Activated B cell treated with CpG ODN at 0.5 μM for 24 hours (primary cell): ENCODE measurements at places on chromosomes 7 and 10. TPM values are rescaled to one million over a fixed set of nuclear protein-coding genes. Genes with fewer than 3 reads are reported as not detected.
A peak's percentile ranks its signal among the peaks of the same experiment; 100 is the strongest.

DNA sequence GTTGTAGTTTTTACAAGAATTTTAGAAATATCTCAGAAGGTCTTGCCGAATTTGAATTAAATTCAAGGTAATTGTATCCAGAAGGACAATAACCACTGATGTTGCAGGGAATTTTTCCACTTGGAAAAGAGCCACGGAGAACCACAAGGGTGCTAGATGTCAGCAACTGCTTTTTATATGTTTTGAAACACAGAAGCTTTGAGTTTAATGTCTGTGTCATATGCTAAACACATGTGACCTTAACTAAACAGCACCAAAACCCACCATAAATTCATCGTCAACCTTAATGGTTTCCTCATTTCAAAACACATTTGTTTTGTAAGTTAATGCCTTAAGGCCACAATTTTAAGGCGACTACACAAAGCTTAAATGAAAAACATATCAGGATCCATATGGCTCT is 106.9 kb downstream of the COL28A1 start:
- no peak overlapping the region for H3K4me3 ChIP-seq
- DNase-seq: no peak

GRCh38 chr7:77626586-77627308 is 69.5 kb upstream of the RSBN1L start:
- no peak overlapping the region for H3K4me3 ChIP-seq
- H3K4me1 ChIP-seq: no peaks in the 10 kb centered on the region
- H3K27me3 ChIP-seq: no peaks in the 10 kb centered on the region
- DNase-seq: no peak
- no peak overlapping the region for H3K27ac ChIP-seq

GRCh38 chr10:92868036-92868435 is 19.7 kb downstream of the EXOC6 start:
- H3K27ac ChIP-seq: no peak overlapping the region
- no peak for DNase-seq
- no peaks in the 10 kb centered on the region for H3K27me3 ChIP-seq
- H3K4me1 ChIP-seq: peaks cover 24% of the 10 kb centered on the region
- H3K4me3 ChIP-seq: no peak overlapping the region

DNA sequence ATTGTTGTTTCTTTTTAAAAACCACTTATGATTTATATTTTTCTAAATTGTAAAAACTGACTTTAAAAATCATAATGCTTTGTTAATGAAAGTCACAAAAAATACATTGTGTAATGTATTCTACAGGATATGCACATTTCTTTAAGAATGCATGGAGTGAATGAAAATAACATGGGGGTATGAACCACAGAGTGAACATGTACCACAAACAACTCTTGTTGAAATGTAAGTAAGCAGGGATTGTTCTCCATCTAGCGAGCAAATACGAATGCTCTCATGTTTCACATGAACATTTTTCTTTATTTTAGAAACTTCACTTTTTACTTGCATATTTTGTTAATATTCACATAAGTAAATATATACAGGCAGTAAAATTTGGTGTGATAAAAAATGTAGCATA is 35.6 kb upstream of the LAMB4 start:
- no peaks in the 10 kb centered on the region for H3K36me3 ChIP-seq
- no peak for DNase-seq
- H3K27me3 ChIP-seq: peaks cover 6% of the 10 kb centered on the region
- H3K4me3 ChIP-seq: no peak overlapping the region

DNA sequence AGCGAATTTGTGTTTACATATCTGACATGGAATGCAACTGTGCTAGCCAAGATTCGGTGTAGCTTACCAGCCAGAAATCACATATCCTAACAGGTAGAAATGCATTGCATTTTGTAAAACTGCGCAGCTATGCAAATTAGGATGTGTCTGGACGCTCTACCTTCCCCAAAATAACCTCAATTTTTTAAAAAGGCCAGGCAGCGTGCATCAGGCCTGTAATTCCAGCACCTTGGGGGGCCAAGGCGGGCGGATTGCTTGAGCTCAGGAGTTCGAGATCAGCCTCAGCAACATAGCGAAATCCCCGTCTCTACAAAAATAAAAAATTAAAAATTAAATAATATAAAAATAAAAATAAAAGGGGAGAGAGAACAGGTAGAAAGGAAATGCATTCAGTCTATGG is 305.0 kb downstream of the TYW1 start:
- peaks cover 23% of the 10 kb centered on the region for H3K36me3 ChIP-seq
- peaks cover 31% of the 10 kb centered on the region for H3K4me1 ChIP-seq
- H3K27me3 ChIP-seq: no peaks in the 10 kb centered on the region
- H3K27ac ChIP-seq: peak overlapping the region; percentile 94
- H3K4me3 ChIP-seq: peak overlapping the region; percentile 93

DNA sequence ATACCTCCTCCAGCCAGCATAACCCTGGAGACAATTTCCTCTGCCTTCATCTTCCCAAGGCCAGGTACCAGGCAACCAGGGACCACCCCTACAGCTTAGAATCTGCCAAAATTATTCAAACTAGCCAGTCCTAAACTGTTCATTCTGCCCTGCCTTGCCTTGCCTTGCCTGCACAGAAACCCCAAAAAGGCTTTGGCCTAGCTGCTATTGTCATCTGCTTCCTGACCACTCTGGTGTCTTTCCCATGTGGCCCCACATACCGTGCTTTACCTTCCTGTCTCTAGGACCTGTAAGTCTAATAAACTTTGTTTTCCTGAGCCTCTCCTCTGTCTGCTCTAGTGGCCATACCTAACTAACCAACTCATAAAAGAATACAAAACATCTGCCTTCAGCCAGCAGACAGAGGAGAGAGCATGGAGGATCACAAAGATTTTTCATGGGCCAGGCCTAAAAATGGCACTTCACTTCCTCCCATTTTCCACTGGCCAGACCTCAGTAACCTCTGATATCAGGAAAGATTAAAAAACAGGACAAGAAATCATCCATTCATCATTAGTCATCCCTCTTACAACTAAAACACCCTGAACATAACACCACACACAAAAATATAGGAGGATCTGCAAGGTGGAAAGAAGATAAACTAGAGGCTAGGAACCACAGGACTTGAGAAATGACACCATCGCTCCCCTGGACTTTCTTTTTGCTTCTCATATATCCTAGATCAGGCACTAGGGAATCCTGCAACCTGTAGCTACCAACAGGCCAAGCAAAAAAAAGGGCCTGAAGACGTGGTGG is 51.5 kb downstream of the IMMP2L start:
- no peak overlapping the region for H3K27ac ChIP-seq
- H3K4me1 ChIP-seq: peaks cover 6% of the 10 kb centered on the region
- peaks cover 2% of the 10 kb centered on the region for H3K36me3 ChIP-seq

SFTPA1 gene
- total RNA-seq: not detected in 2 replicates

DNA sequence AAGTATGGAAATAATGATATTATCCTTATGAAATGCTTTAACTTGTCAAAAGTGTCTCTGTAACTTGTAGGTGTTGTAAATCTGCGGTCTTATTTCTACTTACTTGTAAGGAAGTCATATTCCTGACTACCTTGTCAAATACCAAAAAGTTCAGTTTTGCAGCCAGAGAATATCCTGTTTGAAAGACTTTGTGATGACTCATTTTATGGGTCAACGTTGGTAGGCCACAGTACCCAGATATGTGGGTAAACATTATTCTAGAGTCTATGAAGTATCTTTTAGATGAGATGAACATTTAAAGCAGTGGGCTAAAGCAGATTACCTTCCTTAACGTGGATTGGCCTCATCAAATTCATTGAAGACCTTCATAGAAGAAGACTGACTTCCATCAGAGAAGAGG is 195.3 kb downstream of the PPP1R9A start:
- H3K4me3 ChIP-seq: no peak overlapping the region
- H3K36me3 ChIP-seq: no peaks in the 10 kb centered on the region
- H3K4me1 ChIP-seq: no peaks in the 10 kb centered on the region
- H3K27me3 ChIP-seq: no peaks in the 10 kb centered on the region
- DNase-seq: no peak

- no peaks in the 10 kb centered on the region for H3K4me1 ChIP-seq
- H3K27me3 ChIP-seq: peaks cover 14% of the 10 kb centered on the region
- no peak overlapping the region for H3K4me3 ChIP-seq
- DNase-seq: no peak
- H3K36me3 ChIP-seq: no peaks in the 10 kb centered on the region
Measured at GRCh38 chr10:120732067-120732466, 119.1 kb upstream of the WDR11 start.

GRCh38 chr10:68196701-68197100 is 35.2 kb downstream of the ATOH7 start:
- DNase-seq: no peak
- H3K27me3 ChIP-seq: peaks cover 32% of the 10 kb centered on the region
- no peaks in the 10 kb centered on the region for H3K4me1 ChIP-seq
- no peak overlapping the region for H3K27ac ChIP-seq
- H3K4me3 ChIP-seq: no peak overlapping the region

GRCh38 chr7:81433692-81434331 is 336.0 kb downstream of the HGF start:
- no peak overlapping the region for H3K27ac ChIP-seq
- H3K36me3 ChIP-seq: no peaks in the 10 kb centered on the region
- no peak for DNase-seq
- H3K4me1 ChIP-seq: no peaks in the 10 kb centered on the region

ABCB1 gene
- 4.1 and 4.7 TPM in 2 replicates for total RNA-seq

DNA sequence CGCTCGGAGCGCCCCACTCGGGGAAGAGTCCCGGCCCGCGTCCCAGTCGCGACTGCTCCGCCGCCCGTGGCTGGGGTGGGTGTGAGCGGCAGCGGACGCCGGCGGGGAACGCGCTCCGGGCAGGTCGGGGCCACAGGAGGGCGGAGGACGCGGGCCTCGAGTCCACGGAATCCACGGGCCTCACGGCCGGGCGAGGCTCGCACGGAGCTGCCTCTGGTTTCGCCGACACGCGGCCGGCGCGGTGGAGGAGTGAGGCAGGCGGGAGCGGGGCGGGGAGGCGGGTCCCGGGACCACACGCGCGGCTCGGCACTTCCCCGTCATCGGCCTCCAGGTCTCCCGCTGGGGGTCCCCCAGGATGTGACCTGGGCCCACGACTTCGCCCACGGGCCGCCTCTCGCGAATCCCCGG is 533 bp upstream of the NKX6-2 start:
- no peak overlapping the region for H3K4me3 ChIP-seq
- H3K27me3 ChIP-seq: peaks cover 15% of the 10 kb centered on the region
- DNase-seq: no peak
- H3K4me1 ChIP-seq: peaks cover 5% of the 10 kb centered on the region
- H3K27ac ChIP-seq: no peak overlapping the region

GRCh38 chr7:142185801-142186200 is 72.1 kb downstream of the PRSS58 start:
- no peaks in the 10 kb centered on the region for H3K4me1 ChIP-seq
- DNase-seq: no peak
- H3K27ac ChIP-seq: no peak overlapping the region
- H3K36me3 ChIP-seq: no peaks in the 10 kb centered on the region

GRCh38 chr10:485776-486175 is 203.7 kb downstream of the DIP2C start:
- peaks cover 4% of the 10 kb centered on the region for H3K27me3 ChIP-seq
- peaks cover 6% of the 10 kb centered on the region for H3K4me1 ChIP-seq
- H3K36me3 ChIP-seq: no peaks in the 10 kb centered on the region
- no peak overlapping the region for H3K4me3 ChIP-seq

DNAJB6 gene
- total RNA-seq: 74.3 and 75.6 TPM in 2 replicates

GRCh38 chr10:29448125-29448524 is 159.3 kb downstream of the LYZL1 start:
- no peaks in the 10 kb centered on the region for H3K27me3 ChIP-seq
- no peaks in the 10 kb centered on the region for H3K4me1 ChIP-seq
- no peaks in the 10 kb centered on the region for H3K36me3 ChIP-seq
- no peak overlapping the region for H3K4me3 ChIP-seq
- H3K27ac ChIP-seq: no peak overlapping the region
- no peak for DNase-seq

GRCh38 chr10:52111101-52111891 is 202.8 kb upstream of the DKK1 start:
- no peaks in the 10 kb centered on the region for H3K36me3 ChIP-seq
- no peaks in the 10 kb centered on the region for H3K4me1 ChIP-seq
- no peak overlapping the region for H3K27ac ChIP-seq
- DNase-seq: no peak
- H3K4me3 ChIP-seq: no peak overlapping the region

NUTM2B gene
- 0.80 and 1.2 TPM in 2 replicates for total RNA-seq

DNA sequence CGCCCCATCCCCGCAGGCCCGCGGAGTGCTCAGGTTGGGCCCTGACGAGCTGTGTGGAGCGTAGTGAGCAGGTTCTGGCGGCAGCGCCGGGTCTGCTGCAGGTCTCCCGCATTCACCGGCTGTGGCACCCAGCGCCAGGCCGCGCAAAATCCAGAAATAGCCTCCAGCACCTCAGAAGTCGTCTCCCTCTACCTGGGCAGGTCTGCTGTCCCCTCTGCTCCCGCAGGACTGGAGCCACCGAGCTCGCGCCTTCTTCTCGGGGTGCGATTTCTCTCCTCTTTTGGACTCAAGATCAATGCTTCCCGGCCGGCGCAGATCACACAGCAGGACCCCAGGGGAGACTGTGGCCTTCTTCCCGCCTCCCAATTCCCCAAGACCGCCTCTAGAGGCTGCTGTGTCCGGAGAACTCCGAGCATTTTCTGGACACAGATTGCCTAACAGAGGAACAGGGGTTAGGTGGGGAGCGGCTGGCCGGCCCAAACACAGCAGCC is 8.4 kb downstream of the TLX1 start:
- peaks cover 72% of the 10 kb centered on the region for H3K27me3 ChIP-seq
- H3K27ac ChIP-seq: no peak overlapping the region
- H3K4me3 ChIP-seq: peak overlapping the region; percentile 50
- H3K4me1 ChIP-seq: peaks cover 36% of the 10 kb centered on the region
- H3K36me3 ChIP-seq: no peaks in the 10 kb centered on the region
